ENCODE measurements at places on chromosomes 6 and 20.

GRCh38 chr6:116975600-116975999 is 98.6 kb downstream of the RFX6 start:
- no peak for DNase-seq

GRCh38 chr6:89084542-89084941 is 4.0 kb downstream of the PNRC1 start:
- DNase-seq: no peak

DNA sequence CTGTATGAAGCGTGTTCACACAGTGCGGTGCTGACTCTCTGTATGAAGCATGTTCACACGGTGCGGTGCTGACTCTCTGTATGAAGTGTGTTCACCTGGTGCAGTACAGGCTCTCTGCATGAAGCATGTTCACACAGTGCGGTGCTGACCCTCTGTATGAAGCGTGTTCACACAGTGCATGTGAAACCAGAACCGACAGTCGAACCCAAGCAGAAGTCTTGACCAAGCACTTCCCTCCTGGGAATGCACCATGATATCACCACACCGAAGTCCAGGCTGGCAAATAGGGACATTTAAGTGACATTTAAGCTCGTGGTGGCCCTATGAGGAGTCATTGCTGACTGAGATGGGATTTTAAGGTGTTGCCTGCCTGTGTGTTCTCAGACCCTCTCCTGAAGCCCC is 11.3 kb upstream of the SERPINB1 start:
- no peak for DNase-seq

DNA sequence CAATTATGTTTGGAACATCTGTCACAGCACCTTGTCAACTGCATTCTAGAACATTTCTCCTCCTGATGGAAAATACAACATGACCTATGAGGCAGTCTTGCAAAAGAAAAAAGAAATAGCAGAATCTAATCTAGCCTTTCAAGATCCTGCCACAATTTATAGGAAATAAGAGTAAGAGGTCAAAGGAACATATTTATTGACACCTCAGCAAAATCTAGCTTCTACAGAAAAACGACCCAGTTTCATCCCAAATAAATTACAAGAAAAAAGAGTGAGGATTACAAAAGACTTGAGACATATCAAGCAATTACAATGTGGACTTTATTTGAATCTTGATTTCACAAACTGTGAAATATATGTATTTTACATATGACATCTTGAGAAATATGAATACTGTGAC is 4.2 kb downstream of the FBXO9 start:
- DNase-seq: no peak

- no peak for DNase-seq
These were observed 427.4 kb upstream of the JAG1 start for GRCh38 chr20:11101243-11101642.

- no peak for DNase-seq
These were observed 7.1 kb downstream of the PTK6 start for GRCh38 chr20:63529861-63530787.

DNA sequence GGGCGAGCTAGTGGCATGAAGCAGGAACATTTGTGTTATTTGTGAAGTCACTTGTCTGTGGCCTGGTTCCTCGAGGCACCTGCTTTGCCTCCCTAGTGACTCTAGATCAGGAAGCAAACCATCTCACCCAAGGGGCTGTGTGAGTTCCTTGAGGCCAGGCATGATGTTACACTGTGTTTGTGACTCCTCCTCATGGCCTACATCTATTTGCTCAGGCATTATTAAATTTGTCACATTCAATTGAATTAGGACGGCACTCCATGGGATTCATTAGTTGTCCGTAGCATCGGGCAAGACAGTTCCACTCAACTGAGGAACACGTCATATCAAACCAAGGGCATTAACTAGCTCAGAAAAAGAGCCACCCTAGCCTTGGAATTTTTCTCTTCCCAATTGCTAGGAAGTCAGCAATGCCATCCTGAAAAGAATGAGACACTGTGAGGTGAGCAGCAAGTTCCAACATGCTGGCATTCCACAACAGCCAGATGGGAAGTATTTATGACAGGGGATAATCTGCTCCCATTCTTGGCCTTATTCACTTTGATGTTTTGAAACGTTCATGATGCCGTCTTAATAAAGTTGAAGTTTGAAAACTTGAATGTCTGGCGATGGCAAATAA is 17.2 kb downstream of the TMEM200A start:
- DNase-seq: no peak

DNA sequence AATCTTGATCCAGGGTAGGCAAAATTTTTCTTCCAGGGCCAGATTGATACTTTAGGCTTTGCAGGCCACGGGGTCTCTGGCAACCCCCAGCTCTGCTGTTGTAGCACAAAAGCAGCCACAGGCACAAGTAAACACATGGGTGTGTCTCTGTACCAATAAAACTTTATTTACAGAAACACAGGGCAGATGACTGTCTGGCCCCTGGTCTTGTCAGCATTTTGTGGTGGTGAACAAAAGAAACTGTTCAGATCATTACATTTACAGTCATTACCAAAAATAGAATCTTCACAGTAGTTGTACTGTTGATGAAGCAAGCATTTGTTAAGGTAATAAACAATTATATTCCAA is 45.0 kb upstream of the KIF25 start:
- no peak for DNase-seq

DNA sequence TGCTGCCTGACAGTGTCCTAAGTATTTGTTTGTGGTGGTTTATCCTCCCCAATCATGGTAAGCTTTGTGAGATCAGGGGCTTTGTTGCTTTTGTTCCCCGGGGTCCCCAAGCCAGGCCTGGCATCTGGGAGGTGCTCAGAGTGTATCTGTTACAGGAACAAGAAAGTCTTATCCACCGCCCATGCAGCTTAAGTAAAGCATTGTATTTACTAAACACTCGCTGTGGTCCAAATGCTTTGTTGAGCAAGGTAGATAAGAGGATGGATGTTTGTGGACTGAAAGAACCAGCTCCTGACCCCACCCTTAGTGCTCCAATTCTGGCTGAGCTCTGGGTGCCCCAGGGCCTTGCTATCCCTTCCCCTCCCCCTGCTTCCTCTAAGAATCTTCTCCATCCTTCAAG is 19.8 kb upstream of the TFAP2C start:
- no peak for DNase-seq

- DNase-seq: no peak
These were observed 23.5 kb downstream of the SNAP25 start for GRCh38 chr20:10242166-10242565.

GRCh38 chr20:59584278-59584925 is 19.9 kb upstream of the PHACTR3 start:
- no peak for DNase-seq

GRCh38 chr6:150229436-150230163 is 86.8 kb downstream of the PPP1R14C start:
- DNase-seq: no peak

GRCh38 chr6:77470983-77471382 is 7.7 kb upstream of the HTR1B start:
- DNase-seq: no peak

DNA sequence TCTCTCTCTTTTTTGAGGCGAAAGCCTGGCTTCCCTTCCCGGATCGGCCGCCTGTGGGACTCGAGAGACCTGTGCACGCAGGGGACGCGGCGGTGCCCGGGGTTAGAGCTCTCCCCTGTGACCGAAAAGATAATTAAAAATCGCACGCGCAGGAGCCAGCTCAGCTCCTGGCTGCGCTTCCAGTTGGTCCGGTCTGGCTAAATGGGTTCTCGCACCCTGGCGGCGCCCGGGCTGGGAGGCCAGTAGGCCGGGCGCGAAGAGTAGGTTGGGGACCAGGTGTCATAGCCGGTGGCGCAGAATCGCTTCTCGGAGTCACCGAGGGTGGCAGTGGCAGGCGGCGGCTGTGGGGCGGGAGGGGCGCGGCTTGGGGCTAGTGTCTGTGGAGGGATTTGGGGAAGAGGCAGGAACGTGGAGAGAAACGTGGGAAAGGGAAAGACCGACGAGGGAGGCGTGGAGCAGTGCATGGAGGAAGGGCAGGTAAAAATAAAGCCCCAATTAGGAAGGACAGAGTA is 41.9 kb upstream of the SUPT3H start:
- DNase-seq: peak; percentile 51

GRCh38 chr20:39112178-39112743 is 150.1 kb downstream of the DHX35 start:
- no peak for DNase-seq

- DNase-seq: peak; percentile 49
These were observed 31.4 kb downstream of the HIVEP2 start for GRCh38 chr6:142913511-142914047.

- DNase-seq: no peak
These were observed 275.1 kb downstream of the GRIK2 start for GRCh38 chr6:101668496-101669030.

DNA sequence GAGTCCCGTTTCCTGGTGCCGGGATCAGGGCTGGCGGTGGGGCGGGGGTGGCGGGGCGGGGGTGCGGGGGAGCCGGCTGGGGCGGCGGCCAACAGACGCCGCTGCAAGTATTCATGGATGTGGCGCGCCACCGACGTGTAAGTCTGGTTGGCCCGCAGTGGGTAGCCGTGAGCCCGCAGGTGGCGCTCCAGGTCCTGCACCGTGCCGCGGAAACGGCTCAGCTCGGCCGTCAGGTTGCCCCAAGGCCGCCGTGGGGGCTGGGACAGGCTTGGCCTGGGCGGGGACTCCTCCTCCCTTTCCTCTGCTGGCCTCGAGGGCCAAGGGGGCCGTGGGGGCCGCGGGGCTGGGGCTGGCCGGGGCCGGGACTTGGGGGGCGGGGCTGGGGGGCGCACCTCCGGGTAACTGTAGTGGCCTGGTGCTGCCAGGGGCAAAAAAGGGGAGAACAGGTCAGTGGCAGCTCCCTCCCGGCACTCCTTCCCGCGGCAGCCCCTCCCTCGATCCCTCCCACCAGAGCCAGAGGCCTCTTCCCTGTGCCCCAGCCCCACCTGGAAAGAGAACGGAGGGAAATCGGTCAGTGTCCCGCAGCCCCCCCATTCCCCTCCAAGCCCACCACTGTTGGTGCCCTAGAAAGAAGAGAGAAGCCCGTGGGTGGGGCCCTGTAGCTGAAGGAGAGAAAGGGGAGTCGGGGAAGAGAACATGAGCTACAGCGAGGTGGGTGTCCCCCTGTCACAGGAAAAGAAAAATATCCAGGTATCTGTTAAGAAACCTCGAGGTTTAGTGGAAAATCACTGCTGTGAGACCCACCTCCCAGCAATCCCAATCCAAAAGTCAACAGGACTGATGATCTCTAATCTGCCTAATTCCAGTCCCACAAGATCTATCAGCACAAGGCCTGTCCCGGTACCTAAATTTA is 21.3 kb downstream of the TNXB start:
- peak; percentile 69 for DNase-seq

- DNase-seq: no peak
These were observed 45.9 kb upstream of the CSE1L start for GRCh38 chr20:48999890-49000870.

DNA sequence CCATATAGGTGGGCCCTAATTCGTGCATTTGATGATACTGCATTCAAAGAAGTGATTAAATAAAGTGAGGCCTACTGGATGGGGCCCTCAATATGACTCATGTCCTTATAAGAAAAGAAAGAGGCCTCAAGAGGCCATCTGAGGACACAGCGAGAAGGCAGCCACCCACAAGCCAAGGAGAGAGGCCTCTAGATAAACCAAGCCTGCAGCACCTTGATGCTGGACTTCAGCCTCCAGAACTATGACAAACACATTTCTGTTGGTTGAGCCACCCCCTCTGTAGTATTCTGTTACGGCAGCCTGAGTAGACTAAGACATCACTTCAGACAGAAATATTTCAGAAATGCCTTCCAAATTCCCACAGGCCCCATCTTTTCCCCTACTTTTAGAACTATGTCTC is 82.5 kb upstream of the PLEKHG1 start:
- no peak for DNase-seq

DNA sequence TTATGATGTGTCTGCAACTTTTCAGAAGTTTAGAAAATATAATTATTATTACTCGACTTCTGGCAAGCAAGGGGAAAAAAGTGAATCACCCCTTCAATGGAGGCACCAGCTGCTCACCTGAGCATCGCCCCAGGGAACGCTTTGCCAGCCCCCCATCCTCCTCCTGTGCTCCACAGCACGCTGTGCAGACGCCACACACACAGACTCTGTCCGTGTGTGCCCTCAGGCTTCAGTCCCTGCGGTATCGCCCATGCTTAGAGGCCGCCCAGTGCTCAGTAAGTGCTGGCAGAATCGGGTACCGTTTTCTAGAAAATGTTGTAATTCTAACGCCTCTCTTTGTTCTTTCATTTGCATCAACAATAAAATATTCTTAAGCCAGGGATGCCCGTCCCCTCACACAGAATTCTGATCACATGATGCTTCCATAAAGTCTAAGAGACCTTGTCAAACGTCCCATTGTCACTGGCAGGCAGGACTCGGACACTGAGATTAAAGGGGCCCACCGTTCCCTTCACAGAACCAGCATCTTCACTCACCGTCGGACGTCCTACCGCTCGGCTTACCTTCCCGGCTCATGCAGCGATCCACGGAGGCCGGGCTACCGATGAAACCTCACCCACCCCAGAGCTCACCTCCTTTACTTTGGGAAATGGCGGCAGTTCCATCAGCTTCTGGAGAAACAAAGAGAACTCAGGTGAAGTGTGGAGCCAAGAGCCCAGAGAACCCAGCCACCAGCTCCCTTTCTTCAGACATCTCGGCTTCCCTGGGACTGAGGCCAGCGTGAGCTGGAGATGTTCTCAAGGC is 105.5 kb downstream of the DLL1 start:
- DNase-seq: no peak

- no peak for DNase-seq
These were observed 165.9 kb downstream of the SASH1 start for GRCh38 chr6:148508401-148509041.

DNA sequence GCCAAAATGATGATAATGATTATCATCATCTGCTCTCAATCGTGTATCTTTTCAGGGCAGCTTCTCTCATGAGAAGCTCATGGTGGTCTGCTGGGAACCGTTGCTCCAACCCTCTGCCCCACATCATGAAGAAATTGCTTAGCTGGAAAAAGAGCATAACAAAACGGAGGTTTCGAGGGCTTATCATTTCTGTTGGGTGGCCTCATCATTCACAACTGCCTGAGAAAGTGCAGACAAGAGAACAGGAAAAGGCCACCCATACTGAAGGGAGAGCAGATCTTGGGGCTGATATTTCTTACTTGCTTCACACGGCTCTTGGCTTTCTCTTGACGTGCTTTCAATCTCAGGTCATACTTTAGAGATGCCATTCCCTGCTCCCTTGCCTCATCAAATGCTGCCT is 471.6 kb downstream of the CD83 start:
- no peak for DNase-seq

- DNase-seq: no peak
These were observed 1.3 kb downstream of the ABHD16A start for GRCh38 chr6:31701666-31702404.

DNA sequence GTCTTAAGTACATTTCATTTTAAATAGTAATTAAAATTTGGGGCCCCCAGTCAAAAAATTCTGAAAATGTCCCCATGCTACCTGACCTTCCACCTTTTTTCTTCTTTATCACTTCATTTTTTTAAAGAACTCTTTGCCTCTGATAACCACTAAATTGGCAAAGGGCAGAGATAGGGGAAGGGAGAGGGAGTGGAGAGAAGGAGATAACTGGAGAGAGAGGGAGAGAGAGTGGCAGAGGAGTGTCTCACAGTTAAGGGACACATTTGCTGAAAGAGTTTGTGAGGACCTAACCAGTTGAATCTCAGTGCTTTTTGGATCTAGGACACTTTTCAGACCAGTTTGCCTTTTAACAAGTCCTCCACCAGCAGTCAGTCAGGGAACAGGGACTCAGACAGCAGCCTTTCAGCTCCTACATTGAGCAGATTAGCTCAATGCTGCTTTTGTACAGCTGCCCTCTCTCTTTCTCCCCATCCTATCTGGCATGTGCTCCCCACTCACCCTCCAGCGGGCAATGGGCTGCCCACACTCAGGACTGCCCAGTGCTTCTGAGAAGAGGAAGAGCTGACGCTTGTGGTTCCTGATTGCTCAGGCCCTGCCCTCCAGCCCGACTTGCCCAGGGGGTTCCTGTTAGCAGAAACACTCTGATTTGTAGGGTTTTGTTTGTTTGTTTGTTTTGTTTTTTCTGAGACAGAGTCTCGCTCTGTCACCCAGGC is 14.4 kb downstream of the ARMC2 start:
- no peak for DNase-seq
